ENCODE measurements at places on chromosomes 5 and 9.
A peak's percentile ranks its signal among the peaks of the same experiment; 100 is the strongest.

- no peak for DNase-seq
These were observed 49.8 kb upstream of the SH3PXD2B start for GRCh38 chr5:172503925-172504700.

DNA sequence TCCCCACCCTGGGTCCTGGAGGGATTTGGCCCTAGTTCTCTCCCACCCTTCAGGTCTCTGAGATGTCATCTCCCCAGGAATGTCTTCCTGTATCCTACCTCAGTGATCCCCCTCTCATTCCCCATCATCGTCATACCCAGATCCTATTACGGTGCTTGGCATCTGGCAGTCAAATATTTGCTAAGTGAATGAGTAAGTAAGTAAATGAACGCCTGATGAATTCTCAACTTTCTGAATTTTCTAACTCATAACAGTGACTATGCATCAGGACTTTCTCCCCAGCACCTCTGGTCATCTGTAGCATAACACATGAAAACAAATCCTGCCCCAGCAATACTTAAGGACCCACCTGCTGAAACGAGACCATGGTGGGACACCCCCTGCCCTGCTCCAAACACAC is 244.2 kb downstream of the EBF1 start:
- DNase-seq, result no peak

GRCh38 chr5:41707853-41708603 is 162.2 kb downstream of the OXCT1 start:
- DNase-seq, result no peak

DNA sequence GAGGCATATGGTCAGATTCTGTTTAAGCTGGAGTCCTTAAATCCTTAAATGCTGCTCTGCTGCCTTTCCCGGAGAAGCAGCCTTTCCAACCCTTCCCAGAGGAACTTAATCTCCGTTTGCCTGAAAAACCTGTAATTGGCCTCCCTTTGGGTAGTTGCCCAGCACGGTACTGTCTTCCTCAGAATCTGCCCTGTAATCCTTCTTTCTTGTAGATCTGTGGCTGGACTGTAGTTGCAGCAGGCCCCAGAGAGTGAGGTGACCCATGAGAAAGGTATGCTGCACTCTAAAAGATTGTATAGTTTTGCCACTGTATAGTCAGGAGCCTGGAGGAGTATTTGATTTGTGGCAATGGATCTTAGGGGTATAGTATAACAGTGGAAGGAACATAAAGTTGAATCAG is 11.7 kb downstream of the SPIN1 start:
- no peak for DNase-seq

DNA sequence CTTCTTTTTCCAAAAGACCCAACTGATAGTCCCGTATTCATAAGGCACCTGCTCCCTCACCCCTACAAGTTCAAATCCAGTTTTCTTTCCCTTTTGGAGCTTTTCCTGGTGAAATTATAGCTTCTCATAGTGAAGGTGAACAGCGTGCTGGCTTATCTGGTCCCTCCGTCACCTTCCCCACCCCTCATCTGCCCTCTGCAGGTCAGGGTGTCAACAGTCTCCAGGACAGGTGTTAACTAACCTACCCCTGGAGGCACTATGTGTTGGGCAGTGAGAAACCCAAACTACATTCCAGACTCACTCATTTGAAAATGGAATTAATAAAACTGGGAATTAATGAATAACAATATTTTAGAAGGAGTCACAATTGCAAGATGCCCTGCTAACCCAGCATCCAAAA is 109.0 kb upstream of the TAS2R1 start:
- no peak for DNase-seq

DNA sequence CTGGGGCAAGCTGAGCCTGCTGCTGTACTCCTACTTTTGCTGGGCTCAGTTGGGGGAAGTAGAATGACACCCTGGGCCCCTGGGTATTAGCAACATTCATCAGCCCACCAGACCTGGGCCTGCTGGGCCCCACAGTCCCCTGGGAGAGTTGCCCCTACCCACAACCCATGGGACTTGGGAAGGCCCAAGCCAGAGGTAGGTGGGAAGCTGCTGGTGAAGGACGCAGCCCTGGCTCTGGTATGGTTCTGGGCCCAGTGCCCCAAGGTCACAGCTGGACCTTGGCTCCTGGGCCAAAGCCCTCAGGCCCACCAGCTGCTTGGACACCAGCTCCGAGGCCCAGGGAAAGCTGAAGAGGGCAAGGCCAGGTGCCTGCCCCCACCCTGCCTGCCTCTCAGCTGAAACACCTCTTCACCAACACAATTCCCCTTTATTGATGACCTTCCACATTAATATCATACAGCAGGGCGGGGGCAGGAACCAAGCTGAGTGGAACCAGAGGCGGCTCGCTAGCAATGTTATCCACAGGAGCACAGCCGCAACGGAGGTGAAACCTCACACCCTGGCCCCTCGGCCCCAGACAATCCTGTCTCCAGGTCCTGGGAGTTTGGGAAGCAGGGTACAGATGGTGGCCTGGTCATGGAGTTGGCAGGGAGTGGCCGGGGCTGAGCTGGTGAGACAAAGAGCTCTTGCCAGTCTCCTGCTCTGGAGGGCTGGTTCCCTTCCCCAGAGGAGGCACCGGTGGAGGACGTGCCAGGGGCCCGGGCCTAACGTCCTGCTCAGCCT is 13.7 kb downstream of the DOLPP1 start:
- no peak for DNase-seq

DNA sequence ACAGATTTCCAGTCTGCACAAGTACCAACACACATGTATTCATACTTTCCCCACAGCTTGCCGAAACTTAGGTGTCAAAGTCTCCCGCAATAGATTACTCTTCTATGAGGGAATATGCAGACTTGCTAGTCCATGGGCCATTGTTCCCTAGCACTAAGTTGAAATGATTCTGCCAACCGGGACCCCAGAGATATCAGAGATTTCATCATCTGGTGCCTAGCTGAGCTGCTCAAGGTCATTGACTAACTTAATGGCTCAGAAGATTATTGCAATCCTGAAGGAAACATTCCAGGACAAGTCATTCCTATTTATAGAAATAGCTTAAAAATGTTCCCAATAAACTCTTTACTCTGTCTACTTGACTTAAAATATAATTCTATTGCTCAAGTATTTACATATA is 202.6 kb downstream of the PIK3R1 start:
- no peak for DNase-seq

DNA sequence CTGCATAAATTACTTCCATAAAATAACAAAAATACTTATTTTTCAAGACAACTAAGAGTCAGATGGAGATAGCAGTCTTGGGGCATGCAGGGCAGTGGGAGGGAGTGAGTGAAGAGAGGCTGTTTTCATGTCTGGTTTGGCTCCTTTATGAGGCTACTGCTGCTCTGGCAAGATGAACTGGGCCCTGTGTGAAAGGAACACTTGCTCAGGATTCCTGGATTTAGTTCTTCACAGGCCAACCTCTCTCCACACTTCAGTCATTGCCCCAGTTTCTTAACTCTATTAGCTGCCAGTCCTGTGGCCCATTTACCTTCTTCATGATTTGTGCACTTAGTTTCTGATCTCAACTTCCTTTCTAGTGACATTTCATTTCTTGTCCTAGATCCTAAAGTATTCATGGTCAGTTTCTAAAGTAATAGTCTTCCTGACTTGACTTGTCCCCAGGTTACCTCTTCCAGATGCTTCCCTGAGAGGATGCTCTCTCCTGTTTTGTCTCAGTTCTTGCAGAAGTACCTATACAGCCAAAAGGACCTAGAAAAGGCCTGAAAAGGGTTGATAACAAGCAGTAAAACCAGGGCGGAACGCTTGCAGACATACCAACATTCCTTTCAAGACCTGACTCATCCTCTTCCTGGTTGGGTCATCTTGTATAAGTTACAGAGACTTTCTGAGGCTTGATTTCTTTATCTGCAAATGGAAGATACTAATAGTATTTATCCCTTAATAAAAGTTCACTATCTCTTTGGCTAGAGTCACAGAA is 77.0 kb upstream of the ZFAND5 start:
- DNase-seq, result no peak

- DNase-seq, result no peak
These were observed 29.2 kb downstream of the ANKS6 start for GRCh38 chr9:98767196-98767595.

GRCh38 chr9:123383512-123384170 is 27.6 kb downstream of the CRB2 start:
- no peak for DNase-seq

DNA sequence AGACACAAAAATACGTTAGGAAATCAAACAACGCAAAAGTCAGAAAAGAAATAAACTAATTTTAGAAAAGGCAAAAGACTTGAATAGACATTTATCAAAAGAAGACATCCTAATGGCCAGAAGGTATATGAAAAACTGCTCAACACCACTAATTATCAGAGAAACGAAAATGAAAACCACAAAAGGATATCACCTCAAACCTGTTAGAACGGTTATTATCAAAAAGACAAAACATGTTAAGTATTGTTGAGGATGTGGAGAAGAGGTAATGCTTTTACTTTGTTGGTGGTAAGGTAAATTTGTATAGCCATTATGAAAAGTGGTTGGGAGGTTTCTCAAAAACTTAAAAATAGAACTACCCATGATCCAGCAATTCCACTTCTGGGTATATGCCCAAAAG is 230.0 kb upstream of the RGMB start:
- no peak for DNase-seq

DNA sequence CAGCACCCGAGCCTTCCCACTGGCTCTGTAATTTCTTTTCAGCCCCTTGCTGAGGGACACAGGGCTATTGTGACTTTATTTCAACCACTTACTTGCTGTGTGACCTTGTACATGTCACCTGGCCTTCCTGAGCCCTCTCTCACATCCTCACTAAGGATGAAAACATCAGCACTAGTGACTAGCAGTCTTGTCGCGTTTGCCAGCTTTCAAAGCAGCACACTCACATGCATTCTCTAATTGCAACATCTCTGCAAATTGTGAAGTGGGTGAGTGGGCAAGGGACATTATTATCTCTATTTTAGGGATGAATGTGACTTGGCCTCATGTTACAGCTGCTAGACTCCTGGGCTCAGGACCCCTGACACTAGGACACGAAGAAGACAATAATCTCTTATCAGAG is 144.5 kb downstream of the SEC61B start:
- DNase-seq, result no peak

- DNase-seq, result no peak
These were observed 202.1 kb upstream of the KLF4 start for GRCh38 chr9:107691664-107692063.

- DNase-seq, result no peak
These were observed 335.2 kb downstream of the CWC27 start for GRCh38 chr5:65103756-65104440.

DNA sequence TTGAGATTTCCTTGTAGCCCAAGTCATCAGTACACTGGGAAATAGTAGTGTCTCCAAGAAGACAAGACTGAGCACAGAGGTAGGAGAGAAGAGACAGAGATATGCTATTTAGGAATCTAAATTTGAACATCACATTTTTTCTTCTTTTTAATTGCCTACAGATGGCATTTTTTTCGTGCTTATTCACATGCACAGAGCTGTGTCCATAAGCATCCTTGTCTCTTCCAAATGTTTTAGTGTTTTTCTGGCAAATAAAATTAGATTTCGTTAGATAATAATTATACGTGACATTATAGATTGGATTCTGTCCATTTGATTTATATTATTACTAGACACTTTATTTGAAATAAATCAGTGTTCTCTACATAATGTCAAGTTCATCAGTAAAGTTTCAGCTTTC is 80.9 kb downstream of the PRR16 start:
- no peak for DNase-seq

DNA sequence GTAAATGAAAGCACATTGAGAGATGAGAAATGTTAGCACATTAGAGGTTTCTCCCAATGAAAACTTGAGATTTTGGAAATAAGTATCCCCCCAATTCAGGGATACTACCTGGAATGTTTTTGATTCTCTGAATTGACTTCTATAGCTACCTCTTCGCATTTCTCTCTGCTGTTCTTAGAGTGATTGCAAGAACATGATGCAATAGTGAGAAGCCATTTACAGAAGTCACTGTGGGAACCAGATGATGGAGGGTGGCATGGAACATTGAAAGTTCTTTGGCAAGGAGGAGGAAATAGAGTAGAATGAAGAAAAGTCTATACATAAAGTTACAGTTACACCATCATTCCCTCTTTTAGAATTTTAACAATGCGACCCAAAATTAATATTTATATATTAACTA is 9.2 kb downstream of the NPR3 start:
- DNase-seq, result no peak

- DNase-seq, result no peak
These were observed 28.8 kb downstream of the EPB41L4A start for GRCh38 chr5:112390327-112390726.

DNA sequence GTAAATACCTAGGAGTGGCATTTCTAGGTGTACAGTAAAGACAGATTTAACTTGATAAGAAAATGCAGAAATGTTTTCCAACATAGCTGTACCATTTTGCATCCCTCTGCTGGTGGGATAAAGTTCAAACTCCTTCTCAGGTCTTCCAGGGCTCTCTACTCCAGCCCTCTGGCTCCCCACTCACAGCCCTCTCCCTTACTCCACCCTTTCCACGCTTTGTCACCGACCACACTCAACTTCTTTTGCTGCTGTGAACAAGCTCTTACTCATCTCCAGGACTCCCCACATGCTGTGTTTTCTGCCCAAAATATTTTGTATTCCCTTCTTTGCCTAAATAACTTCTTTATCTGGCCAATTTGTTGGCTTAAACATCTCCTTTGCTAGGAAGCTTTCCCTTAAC is 90.6 kb upstream of the OSMR start:
- no peak for DNase-seq

DNA sequence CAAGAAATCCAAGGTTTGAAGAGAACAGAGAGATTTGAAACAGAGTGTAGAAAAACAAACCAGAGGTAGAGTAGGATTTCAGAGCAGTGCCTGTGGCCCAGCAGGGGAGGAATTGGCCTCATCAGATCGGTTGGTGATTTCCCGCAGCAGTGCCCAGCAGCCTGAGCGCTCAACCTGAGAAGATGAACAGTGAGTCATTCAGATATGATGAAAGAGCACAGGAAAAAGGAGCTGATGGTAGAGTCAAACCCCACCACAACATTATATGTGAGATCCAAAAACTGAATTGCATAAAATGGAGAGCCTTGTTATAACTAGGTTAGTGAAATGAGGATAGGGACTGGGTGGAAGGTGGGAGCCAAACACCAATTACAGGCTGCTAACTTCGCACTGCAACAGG is 248.9 kb downstream of the PIK3R1 start:
- DNase-seq, result peak; percentile 47

DNA sequence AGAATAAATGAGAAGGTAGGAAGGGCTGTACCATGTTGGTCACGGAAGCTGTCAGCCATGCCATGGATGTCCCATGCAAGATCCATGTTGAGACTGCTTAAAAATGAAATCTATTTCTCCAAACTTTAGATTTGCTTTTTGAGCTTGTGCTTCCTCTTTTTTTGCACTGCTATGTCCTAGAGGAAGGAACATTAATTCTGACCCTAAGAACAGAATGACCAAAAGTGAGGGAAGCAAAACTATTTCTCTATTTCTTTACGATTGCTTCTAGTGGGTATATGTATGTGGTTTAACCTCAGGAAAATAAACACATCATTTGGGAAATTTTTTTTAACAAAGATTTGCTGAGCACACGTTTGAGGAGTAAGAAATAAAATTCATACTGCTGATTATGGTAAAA is 84.6 kb downstream of the USP20 start:
- no peak for DNase-seq

GRCh38 chr5:151255621-151256286 is 2.8 kb downstream of the GM2A start:
- DNase-seq, result no peak

- DNase-seq, result no peak
These were observed 131.2 kb downstream of the ROR2 start for GRCh38 chr9:91818647-91819403.

Data from stimulated activated CD4-positive, alpha-beta T cell treated with anti-CD3 and anti-CD28 coated beads, Interleukin-4, amount 100 ng/mL, for 1 hour (primary cell).